ENCODE measurements at places on chromosomes 1 and 21.

- DNase-seq = no peak
Measured at GRCh38 chr1:42966688-42967612, 8.3 kb upstream of the SLC2A1 start.

DNA sequence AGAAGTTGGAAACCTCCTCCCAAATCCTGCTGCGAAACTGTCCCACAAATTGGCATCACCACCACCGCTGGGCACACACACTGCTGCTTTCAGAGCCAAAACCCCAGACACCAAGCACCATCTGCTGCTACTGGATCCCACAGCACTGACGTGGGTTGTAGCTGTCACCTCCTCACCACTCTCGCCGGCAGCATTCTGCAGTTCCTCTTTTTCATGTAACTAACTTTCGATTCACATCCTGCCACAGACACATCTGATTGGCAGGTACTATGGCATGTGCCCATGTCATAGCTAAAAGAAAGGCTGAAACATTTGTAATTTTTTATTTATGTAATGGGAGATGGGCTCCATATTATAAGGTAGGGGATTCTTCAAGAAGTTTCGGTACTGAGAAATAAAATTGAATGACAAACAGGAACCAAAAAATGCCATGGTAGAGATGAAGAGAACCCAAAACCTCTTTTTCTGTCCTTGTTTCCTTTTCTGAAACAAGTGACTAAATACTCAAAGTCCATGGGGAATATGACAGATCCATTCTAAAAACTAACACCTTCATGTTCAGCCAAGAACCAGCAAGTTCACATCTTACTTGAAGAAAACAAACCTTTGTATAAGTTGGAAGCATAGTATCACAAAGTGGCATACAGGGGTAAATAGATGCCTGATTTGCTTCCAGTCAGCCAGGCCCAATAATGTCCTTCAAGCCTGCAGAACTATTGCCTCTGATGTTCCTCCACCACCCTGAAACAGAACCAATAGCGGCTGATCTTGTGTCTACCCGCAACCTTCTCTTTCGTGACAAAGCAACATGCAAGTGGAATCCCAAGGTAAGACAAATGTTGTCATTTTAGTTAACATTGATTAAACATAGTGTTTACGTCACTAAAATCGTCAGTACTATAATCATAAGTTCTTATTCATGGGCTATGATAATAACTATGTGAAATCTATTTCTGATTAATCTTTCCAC, 26.6 kb upstream of the RGS13 start:
- peak; percentile 26 for DNase-seq

- DNase-seq = peak; percentile 29
Measured at GRCh38 chr1:116847688-116848531, 61.8 kb upstream of the PTGFRN start.

DNA sequence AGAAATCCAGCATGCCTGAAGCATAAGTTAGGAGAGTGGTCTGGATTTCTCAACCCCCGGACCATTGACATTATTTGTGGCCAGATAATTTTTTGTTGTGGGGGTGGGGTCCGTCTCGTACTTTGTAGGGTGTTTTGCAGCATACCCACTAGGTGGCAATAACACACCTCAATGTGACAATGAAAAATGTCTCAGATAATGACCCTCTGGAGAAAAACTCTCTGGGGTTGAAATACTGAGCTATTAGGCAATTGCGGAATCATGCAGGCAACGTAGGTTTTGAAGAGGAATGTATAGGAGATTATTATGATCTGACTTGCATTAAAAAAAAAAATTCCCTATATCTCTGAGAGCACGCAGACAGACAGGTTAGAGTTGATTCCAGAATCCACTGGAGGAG, 25.3 kb upstream of the RRP15 start:
- DNase-seq = no peak

- DNase-seq = no peak
Measured at GRCh38 chr1:100921110-100921706, 25.3 kb downstream of the SLC30A7 start.

DNA sequence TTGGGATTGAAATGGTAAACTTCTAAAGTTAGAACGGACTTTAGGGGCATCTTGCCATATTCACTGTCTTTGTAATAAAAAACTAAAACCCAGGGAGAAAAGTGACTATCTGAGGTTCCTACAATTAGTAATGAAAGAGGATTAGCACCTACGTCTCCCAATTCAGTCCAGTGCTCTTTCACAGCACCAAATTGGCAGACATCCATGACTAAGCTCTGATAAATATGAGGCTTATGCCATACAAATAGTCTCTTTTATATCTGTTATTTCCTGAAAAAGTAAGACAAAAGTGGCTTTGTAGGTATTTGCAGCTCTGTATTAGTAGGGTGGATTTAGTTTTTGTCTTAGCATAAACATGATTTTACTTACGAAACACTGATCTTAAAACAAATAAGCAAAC, 315.0 kb upstream of the NRIP1 start:
- no peak for DNase-seq

DNA sequence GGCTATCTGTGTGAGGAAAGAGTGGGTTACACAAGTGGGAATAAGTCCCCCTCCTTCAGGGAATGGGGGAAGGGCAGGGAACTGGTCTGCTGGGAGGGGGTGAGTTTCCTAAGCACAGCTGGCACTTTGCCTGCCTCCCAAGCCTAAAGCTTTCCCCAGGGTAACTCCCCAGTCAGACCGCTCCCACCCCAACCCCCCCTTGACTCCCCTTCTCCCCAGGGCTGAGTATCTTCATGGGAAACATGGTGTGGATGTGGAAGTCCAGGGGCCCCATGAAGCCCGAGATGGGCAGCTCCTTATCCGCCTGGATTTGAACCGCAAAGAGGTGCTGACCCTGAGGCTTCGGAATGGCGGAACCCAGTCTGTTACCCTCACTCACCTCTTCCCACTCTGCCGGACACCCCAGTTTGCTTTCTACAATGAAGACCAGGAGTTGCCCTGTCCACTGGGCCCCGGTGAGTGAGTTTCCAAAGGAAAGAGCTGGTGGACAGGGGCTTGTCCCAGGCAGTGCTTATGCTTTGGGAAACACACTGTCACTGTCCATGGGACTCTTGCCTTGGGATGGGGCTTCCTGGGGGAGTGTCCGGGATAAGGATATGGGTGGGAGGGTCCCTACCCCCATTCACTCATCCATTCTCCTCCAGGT, 14.9 kb downstream of the MOV10 start:
- DNase-seq = no peak

DNA sequence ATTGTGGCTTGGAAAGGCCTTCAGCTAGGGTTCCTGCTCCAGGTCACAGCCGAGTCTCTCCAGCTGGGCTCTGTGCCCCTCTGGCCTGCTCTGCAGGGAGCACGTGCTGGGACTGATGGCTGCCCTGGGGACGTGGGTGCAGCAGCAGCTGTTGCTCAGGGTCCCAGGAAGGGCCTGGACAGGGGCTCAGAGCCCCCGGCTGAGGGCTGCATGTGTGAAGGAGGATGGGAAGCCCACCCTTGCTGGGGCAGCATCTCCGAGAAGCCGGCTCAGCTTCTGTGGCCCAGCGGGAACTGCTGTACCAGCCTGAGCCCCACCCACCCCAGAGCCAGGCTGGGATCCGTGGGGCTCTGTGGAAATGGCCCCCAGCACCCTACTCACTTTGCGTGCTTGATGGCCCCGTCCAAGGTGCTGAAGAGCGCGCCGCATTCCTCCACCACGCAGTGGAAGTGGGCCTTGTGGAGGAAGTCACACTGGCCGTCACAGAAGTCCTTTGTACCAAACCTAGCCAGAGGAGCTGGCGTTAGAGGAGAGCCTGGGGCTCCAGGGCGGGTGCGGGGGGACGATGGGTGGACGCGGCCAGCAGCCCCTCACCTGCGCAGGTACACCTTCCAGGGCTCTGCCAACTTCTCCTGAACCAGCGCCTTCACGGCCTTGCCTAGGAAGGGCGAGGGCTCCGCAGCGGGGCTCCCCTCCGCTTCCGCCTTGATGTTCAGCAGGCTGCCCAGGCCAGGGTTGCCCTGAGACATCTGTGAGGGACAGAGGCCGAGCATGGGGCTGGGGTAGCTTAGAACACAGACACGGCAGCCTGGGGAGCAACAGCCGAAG, 147.5 kb downstream of the CASZ1 start:
- DNase-seq = no peak

- DNase-seq = no peak
Measured at GRCh38 chr1:6574025-6574620, 5.7 kb upstream of the ZBTB48 start.

GRCh38 chr1:192475970-192476369, 99.6 kb upstream of the RGS1 start:
- DNase-seq = no peak

- no peak for DNase-seq
Measured at GRCh38 chr1:107487506-107487905, 346.7 kb downstream of the NTNG1 start.

GRCh38 chr21:14607262-14607661, 61.1 kb upstream of the SAMSN1 start:
- no peak for DNase-seq

DNA sequence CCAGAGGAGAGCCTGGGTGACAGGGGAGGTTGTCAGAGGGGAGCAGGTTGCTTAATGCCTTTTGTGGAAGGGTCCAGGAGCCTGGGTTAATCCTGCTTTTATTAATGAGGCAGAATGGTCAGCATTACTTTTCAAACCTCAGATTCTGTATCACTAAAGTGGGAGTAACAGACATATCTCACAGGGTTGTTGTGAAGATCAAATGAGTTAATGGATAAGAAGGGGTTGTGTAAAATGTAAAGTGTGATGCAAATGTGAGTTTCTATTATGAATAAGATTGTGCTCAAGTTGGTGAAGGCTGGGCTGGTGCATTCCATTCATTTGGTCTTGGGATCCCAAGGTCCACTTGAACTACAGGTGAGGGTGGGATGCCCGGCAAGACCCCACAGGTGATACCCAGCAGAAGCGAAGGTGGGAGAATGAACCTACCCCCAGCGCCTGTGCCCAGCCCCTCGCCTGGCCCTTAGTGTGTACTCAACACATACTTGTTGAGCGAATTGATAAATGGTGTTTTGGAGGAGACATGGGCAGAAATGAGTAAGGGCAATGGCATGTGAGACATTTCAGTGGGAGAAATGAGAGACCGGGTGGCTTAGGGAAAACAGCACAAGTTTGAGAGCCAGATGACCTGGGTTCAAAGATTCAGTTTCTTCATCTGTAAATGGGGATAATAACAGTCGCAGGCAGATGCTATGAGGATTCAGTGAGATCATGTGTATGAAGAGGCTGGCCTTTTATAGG, 6.2 kb downstream of the SLC26A9 start:
- DNase-seq = no peak

- no peak for DNase-seq
Measured at GRCh38 chr1:183548116-183548515, 42.1 kb downstream of the NCF2 start.

- DNase-seq = no peak
Measured at GRCh38 chr1:228062812-228063211, 19.7 kb upstream of the ARF1 start.

- no peak for DNase-seq
Measured at GRCh38 chr1:91696321-91696720, 189.6 kb downstream of the TGFBR3 start.

DNA sequence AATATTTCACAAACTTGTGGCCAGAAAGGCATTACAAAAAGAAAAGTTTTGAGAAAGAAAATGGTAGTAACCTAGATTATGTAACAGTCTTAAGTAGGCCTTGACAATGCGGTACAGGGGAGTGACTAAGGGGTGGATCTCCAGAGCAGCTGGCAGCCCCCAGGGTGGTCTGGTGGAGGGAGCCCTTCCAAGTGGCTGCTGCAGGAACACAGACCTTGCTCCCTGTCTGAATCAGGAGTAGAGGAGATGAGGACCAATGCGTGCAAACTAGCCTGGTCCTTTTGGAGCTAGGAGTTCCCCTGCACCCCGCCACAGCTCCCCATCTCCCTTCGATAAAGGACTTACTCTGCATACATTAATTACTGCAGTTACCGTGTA, 189.0 kb downstream of the NFIA start:
- DNase-seq = no peak

DNA sequence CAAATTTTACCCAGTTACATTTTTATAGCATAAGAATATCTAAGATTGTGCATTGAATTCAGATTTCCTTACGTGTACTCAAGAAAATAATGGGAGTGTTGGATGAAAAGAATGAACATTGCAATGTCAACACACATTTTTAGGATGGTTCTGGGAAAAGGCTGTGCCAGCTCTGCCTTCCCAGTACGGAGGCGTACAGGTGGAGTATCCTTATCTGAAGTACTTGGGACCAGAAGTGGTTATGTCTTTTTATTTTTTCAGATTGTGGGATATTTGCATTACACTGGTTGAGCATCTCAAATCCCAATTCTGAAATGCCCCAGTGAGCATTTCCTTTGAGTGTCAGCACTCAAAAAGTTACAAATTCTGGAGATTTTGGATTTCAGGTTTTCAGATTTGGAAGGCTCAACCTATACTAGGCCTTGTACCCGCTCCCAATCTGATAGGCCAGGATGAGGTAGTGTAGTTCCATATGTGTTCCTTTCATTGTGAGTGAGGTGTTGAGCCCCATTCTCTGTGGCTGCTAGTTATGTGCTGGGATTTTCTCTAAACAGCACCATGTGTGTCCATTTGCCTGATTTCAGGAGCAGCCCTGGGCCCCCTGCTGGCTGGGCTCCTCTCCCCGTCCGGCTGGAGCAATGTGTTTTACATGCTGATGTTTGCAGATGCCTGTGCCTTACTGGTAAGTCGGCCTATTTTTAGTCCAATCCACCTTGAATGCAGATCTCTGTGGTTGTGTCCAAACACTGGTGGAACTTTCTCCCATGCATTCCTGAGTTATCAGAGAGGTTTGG, 60.8 kb downstream of the SLC37A1 start:
- DNase-seq = no peak

DNA sequence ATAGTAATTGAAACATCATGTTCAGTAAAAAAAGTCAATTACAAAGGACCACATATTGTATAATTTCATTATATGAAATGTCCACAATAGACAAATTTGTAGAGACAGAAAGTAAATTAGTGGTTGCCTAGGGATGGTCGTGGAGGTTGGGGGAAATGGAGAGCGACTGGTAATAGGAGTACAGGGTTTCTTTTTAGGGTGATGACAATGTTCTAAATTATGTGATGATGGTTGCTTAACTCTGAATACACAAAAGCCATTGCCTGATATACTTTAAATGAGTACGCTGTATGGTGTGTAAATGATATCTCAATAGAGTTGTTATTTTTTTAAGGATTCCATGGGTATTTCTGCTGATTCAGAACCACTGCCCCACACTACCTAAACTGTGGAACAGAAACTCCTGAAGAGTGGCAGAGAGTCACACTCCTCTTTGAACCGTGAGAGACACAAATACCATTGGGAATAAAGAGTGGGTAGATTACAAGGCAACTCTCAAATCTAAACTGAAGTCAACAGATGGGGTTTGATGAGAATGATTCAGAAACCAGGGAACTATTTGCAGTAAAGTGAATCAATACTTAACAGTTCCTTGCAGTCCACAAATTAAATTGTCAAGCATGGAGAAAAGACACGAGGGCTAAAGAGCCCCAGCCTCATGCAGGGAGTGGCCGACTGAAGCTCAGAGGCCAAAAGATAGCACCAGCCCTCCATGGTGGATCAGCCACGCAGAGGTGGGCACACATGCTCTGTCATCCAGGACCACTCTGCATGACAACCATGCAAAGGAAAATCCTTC, 118.0 kb downstream of the CAPN8 start:
- DNase-seq = no peak

DNA sequence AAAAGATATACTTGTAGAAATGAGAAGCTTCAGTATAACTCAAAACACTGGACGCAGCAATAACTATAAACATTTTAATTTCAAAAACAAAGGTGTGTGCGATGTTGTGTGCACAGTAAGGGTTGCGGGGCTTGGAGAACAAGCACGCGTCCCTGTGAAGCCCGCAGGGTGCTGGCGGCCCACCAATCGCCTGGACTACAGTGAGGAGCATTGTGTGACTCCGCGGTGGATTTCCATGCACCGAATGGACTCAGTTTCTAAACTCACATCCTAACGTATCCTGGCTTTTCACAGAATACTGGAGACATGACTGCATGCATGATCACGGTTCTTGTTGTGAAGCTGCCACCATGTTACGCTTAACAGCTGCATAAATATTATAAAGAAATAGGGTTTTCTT, 33.0 kb downstream of the NTPCR start:
- DNase-seq = no peak
